ENCODE measurements at places on chromosomes 2 and 18.

- DNase-seq: no peak
Observed at GRCh38 chr2:205066081-205066480, 520.8 kb downstream of the PARD3B start.

DNA sequence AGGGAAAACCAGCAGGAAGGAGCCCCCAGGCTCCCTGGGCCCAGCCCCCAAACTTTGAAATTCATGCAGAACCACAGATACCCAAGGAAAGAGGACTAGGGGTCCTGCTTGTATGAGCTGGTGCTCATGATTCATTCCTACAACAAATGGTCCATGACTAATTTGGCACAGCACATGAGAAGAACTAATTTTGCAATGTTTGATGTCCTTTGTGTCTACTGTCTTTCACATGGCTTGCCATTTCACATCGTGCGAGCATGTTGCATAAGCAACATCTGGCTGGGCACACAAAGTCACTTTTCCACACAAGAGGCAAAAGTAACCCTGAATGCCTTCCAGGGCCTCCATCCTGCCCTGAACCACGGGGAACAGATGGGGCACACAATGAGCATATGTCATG, 149.6 kb upstream of the APCDD1 start:
- DNase-seq: no peak

GRCh38 chr2:73964223-73964622, 20.5 kb upstream of the TET3 start:
- DNase-seq: no peak

DNA sequence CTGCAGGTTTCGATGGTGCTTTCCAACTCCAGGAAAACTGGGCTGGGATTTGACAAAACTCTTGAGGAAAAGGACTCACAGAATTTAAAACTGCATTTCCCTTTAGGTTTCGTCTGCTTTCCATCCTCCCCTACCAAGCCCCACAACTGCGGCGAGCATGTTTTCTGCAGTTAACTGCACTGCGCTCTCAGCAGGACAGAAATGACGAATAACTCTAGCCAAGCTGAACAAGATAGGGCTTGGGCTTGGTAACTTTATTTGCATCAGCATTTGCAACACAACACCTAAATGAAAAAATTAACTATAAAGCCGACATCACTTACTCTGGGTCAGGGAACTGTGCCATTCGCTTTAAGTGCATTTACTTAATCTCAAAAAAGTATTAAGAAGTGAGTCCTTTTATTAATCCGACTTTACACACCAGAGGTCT, 669 bp upstream of the PIKFYVE start:
- DNase-seq: no peak

- no peak for DNase-seq
Observed at GRCh38 chr2:64311948-64312621, 141.9 kb upstream of the LGALSL start.

DNA sequence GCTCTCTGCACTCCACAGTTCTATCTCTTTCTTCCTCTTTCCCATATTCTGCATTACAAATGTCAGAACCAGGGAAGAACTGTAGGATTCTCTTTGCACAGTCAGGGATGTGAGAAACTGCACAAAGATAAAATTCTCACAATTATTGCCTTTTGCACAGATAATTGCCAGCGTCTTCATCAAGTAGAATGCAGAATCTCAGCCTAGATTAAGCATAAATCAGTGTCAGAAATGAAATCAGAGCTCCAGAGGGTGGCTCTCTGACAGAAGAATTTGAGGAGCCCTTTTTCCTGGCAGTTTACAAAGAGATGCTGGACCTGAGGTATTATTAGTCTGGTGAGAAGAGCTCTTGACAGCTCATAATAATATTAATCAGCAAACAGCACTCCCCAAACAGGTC, 173.1 kb downstream of the PTH2R start:
- no peak for DNase-seq

GRCh38 chr2:152548111-152548875, 169.0 kb downstream of the PRPF40A start:
- no peak for DNase-seq

DNA sequence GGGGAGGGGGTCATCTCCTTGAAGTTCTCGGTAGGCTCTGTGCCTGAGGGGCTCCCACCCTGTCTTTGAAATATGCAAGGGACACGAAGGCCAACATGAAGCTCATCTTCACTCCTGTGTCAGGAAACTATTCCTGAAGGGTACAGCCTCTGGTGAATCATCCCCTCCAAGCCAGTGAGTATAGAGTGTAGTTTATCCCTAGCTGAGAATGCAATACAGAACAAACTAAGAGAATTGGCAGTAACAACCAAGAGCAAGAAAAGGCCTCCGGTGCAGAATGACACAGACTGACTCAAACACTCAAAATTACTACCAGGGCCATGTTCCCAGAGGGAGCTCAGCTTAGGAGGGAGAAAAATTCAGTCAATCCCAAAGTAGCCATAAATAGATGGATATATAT, 413.3 kb downstream of the BCL11A start:
- DNase-seq: no peak

DNA sequence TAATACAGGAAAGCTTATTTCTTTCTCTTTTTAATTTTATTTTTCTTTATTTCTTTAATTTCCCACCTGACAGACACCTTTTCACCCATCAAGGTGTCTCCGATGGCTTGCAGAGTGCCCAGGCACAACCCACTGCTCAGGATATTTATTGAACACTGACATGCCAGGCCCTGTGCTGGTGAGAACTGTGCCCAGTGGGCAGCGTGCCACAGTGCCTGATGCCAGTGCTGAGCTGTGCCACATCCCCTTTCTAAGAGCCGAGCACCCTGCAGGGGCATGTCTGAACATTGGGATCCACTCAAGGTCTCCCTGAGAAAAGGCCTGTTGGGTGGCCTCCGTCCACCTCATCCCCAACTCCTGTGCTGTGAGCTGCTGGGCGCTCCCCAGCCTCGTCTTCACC, 158.6 kb upstream of the RAB6C start:
- no peak for DNase-seq

- DNase-seq: no peak
Observed at GRCh38 chr2:208542465-208543041, 136.0 kb downstream of the PTH2R start.

DNA sequence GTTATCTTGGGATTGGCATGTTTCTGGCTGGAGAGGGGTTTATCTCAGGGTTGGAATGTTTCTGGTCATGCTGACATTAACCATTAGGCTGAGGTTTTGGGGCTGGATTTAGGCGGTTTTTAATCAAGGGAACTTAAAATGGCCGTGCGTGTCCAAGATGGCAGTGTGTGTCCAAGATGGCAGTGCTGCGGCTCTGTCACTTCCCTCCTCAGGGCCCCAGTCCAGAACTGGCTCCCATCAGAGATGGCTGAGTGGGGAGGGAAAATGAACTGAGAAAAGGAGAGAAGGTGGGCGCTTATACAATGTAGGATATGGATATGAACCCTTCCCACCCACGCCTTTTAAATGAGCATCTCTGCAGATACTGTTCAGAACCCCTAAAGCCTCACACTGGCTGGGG, 175.5 kb upstream of the MYT1L start:
- DNase-seq: no peak

DNA sequence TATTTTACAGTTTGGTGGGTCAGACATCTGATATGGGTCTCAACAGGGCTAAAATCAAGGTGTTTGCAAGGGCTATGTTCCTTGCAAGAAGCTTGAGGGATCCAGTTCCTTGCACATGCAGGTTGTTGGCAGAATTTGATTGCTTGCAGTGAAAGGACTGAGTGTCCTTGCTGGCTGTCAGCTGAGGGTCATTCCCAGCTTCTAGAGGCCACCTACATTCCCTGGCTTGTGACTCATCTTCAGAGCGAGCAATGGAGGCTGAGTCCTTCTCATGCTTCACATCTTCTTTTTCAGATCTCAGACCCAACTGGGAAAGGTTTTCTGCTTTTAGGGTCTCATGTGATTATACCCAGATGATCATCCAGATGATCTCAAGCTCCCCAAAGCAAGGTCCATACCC, 12.4 kb downstream of the MEX3C start:
- DNase-seq: no peak

DNA sequence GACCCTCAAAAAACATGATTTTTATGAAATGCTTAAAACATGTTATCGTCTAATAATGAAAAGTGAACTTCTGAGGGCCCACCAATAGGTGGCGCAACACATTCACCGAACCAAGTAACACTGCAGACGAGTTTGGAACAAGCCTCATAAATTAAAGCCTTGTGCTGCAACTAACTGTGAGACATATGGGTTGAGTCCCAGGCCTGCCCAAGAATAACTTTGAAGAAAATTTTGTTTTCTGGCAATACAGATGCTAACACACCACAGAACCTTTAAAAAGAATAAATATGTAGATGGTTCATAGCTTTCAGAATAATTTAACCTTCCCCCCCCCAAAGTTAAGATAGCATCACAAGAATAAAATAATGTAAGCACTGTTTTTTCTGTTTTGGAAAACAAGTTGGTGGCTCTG, 285.9 kb downstream of the RNF144A start:
- DNase-seq: no peak

GRCh38 chr18:63189817-63190216, 129.8 kb downstream of the BCL2 start:
- no peak for DNase-seq

DNA sequence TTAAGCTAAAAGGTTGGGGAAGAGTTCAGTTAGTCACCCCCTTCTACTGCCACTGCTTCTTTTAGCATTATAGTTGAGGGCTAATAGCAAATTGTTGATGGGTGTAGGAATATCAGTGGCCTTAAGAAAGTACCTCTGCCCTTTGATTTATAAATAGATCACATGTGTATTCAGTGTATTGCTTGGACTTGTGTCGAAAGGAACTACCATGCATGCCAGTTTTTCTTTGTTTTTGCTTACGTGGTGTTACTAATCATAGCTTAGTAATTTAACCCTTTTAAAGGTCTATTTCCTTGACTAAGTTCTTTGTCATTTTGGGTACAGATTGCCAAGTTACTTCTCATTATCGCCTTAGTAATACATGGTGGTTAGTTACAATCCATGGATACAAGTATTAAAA, 85.6 kb downstream of the MIB1 start:
- DNase-seq: no peak

GRCh38 chr2:238404406-238405216, 22.1 kb upstream of the ASB1 start:
- no peak for DNase-seq

GRCh38 chr2:60441800-60442199, 111.7 kb downstream of the BCL11A start:
- no peak for DNase-seq

- no peak for DNase-seq
Observed at GRCh38 chr18:50277942-50278341, 3.4 kb downstream of the MBD1 start.

DNA sequence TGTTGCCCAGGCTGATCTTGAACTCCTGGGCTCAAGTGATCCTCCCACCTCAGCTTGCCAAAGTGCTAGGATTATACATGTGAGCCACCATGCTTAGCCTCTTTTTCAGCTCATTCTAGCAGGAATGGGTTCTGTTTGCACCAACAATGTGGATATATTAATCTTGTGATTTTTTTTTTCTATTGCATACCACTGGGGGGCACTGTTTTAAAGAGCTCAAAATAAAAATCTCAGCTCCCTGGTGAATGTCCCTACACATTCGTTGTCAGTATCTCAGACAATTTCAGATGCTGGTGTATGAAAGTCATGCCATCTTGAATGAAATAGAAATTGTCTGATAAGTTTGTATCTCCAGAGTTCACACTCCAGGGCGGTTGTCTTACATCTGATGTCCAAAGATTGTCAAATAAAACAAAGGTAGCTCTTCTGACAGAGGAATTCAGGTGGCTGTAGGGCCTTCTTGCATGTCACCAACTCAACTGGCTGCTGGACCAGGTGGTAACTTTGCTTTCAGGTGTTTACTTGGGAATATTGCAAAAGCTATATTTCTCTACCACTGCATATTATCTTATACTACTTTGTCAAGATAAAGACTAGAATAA, 3.1 kb upstream of the MATN3 start:
- DNase-seq: no peak

GRCh38 chr2:154130821-154131220, 259.1 kb downstream of the GALNT13 start:
- no peak for DNase-seq

- DNase-seq: no peak
Observed at GRCh38 chr2:71613953-71614925, 160.9 kb downstream of the DYSF start.

DNA sequence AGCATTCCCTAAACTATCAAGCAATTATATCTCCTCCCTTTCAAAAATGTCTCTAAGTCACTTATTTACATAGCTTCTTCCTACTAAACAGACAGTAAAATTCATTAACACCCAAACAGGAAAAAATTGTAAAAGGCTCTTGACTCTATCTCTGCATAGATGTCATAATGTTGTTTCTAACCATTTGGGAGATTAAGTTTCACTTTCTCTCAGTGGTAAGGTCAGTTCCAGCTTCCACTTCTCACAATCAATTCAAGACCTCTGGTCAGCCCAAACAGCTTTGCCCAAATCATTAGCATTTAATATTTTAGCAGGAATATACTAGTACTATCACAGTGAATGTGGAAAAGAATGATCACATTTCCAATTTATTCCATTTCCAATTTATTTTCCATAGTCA, 374.3 kb upstream of the MC4R start:
- no peak for DNase-seq

DNA sequence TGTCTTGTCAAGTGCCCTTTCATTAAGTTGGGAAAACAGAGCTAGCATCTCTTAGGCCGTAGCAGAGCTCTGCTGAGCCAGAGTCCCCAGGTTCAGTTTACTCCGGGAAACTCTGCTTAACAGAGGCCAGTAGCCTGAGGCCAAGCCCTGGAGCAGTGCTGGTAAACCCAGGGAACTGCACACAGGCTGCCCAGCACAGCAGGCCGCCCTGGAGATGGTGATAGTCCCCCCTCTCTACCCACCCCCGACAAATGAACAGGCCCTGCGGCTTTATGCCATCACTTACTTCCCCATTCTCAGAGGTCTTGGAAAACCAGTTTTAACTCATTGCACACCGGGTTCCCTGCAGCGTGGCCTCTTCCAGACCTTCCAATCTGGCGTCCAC, 3.5 kb downstream of the CNNM4 start:
- DNase-seq: no peak

- no peak for DNase-seq
Observed at GRCh38 chr2:21772624-21773023, 648.9 kb downstream of the TDRD15 start.

DNA sequence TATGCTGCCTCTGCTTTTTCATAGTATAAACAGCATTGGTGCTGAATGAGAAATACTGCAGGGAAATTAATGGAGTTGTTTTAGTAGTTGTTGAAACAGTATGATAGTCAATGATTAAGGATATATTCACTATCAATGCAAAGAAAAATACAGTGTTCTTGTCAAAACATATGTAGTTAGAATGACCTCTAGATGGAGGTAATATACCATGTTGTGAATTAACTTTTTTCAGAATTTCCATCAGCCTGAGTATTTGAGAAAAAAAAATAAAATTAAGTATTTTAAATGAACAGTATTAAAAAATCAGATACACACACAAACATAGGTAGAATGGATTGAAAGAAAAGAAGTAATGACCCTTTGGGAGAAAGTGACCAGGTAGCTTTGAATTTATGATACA, 59.5 kb downstream of the RMDN2 start:
- no peak for DNase-seq

DNA sequence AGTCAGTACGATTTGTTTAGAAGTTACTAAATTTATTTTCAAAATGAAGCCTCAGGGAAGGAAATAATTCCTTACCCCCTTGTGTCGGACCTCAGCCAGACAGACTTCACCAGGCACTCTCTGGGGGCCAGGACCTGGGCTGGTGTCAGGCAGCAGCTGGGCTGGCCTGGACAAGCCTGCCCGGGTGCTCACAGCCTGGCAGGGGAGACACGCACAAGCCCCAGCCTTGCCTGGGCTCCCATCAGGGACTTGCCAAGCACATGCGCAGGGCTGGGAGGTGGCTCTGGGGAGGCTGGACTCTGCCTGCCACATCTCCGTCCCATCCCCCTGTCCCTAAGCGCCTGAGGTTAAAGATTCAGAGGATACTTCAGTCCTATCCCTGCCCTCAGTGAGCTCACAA, 56.8 kb upstream of the HS6ST1 start:
- DNase-seq: no peak

All from activated T-helper 1 cell treated with anti-CD3 and anti-CD28 coated beads, Interleukin-2, amount 50 U/mL, for 16 hours (primary cell).